Upper lobe of right lung (tissue), 1 donor: ENCODE measurements at places on chromosomes 6 and 20.

GRCh38 chr20:53736757-53737395 is 143.2 kb upstream of the ZNF217 start:
- peaks cover 37% of the 10 kb centered on the region for H3K4me1 ChIP-seq
- H3K36me3 ChIP-seq, result no peaks in the 10 kb centered on the region
- no peak overlapping the region for H3K4me3 ChIP-seq
- H3K27ac ChIP-seq, result no peak overlapping the region

- H3K27ac ChIP-seq, result no peak overlapping the region
- no peaks in the 10 kb centered on the region for H3K4me1 ChIP-seq
- peaks cover 92% of the 10 kb centered on the region for H3K36me3 ChIP-seq
- no peak for DNase-seq
These were observed 30.5 kb downstream of the RPRD1B start for GRCh38 chr20:38063911-38064530.

DNA sequence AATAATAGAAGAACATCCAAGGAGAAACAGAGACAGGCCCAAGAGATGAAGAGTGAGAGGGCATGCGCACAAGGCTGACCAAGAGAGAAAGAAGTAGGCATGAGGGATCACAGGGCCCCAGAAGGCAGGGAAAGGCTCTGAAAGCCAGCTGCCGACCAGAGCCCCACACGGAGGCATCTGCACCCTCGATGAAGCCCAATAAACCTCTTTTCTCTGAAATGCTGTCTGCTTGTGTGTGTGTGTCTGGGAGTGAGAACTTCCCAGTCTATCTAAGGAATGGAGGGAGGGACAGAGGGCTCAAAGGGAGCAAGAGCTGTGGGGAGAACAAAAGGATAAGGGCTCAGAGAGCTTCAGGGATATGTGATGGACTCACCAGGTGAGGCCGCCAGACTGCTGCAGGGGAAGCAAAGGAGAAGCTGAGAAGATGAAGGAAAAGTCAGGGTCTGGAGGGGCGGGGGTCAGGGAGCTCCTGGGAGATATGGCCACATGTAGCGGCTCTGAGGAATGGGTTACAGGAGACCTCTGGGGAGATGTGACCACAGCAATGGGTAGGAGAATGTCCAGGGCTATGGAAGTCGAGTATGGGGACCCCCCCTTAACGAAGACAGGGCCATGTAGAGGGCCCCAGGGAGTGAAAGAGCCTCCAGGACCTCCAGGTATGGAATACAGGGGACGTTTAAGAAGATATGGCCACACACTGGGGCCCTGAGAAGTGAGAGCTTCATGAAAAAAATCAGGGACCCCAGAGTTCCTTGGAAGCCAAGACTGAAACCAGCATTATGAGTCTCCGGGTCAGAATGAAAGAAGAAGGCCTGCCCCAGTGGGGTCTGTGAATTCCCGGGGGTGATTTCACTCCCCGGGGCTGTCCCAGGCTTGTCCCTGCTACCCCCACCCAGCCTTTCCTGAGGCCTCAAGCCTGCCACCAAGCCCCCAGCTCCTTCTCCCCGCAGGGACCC is 981 bp upstream of the TNF start:
- H3K4me1 ChIP-seq, result no peaks in the 10 kb centered on the region
- no peaks in the 10 kb centered on the region for H3K27me3 ChIP-seq
- peak overlapping the region; percentile 17 for H3K27ac ChIP-seq
- no peak overlapping the region for H3K4me3 ChIP-seq
- DNase-seq, result no peak
- no peaks in the 10 kb centered on the region for H3K36me3 ChIP-seq

- peaks cover 59% of the 10 kb centered on the region for H3K4me1 ChIP-seq
- DNase-seq, result no peak
- peak within 1 kb of the TSS; percentile 81 for H3K4me3 ChIP-seq
- H3K27ac ChIP-seq, result peak within 1 kb of the TSS; percentile 71
- H3K36me3 ChIP-seq, result no peaks in the 10 kb centered on the region
These were observed at the start of gene DLL1 for GRCh38 chr6:170290296-170291128. Gene DLL1 (minus strand): TSS chr6:170291078. CDS start chr6:170290139, 939 bp downstream.

DNA sequence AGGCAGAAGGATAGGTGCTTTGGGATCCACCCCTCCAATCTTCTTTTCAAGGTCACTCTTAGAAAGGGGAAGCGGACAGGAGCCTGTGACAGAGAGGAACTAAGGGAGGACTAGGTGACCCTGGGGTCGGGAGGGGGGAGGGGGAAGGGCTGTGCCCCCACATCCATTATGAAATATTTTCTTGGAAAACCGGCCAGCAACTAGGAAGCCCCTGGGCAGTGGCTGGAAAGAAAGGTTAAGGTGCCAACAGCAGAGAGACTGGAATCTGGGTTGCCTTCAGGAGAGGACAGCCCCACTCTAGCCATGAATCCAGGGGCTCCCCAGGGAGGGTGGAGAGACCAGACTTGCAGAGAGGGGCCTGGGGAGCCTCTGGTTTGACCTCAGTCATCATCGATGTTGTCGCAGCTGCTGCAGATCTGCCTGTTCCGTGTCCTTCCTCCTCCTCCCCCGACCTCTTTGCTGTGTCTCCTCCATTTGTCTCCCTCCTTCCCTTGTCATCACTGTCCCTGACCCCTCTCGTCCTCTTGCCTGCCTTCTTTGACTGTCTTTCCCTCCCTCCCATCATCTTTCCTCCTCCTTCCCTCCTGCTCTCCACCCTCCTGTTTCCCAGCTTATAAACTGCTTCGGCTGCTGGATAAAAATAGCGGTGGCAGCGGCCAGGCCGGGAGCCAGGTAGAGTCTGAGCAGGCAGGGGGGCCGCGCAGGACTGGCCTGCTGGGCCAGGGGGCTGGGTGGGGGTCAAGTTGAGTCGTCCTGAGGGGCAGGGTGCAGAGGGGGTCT is 3.2 kb downstream of the SLC29A1 start:
- no peak overlapping the region for H3K4me3 ChIP-seq
- H3K4me1 ChIP-seq, result peaks cover 37% of the 10 kb centered on the region
- peaks cover 20% of the 10 kb centered on the region for H3K36me3 ChIP-seq
- DNase-seq, result no peak
- peak overlapping the region; percentile 11 for H3K27ac ChIP-seq
- H3K27me3 ChIP-seq, result no peaks in the 10 kb centered on the region

DNA sequence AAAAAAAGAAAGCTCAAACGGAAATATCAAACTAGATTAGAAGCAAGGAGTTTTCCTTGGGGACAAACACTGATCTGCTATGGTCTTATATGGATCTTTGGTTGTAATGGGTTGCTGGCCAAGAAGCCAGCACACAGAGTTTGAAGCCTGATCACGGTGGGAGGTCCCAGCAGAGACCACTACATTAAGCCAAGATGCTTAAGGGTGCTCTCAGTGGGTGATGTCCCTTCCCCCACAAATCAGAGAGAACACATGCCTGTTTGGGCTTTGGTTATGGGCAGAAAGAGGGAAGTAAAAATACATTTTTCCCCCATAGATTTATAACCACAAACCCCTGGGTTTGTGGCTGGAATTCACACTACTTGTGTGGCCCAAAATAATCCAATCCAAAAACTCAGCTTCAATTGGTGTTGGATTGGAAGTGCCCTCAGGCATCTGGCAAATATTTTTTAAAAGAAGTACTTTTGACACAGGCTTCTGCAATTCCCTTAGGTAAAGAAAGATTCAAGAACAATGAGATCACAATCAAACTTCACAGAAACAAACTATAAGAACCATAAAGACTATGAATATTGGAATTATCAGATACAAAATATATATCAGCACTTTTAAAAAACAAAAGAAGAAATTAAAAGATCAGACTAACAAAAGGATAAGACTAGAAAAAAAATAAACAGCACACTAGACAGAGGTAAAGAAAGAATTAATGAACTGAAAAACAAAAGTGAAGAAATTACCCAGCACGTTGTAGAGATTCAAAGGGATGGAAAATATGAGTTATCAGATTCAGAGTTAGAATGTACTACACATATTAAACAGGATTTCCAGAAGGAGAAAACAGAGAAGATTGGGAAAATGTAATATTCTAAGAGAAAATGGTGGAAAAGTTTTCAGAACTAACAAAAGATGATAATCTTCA is 44.7 kb downstream of the ESF1 start:
- no peaks in the 10 kb centered on the region for H3K27me3 ChIP-seq
- H3K27ac ChIP-seq, result no peak overlapping the region
- peaks cover 3% of the 10 kb centered on the region for H3K4me1 ChIP-seq
- no peak for DNase-seq

DNA sequence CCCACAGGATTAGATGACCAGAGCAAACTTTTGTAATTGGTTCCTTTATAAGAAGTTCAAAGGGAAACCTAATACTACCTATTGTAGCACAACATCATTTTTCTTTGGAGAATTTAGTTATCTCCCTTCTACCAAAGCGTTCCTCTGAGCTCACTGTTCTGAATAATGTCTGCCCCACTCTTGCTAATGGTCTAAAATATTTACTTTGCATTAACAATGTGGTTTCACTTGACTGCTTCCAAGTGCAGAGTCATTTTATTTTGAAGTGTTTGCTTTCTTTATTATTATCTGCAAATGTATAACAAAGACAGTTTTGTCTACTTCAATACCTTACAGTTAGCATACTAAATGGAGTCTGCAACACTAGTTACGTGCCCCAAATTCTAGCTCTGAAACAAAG is 15.0 kb downstream of the TRAPPC3L start:
- H3K27me3 ChIP-seq, result no peaks in the 10 kb centered on the region
- DNase-seq, result no peak
- no peak overlapping the region for H3K4me3 ChIP-seq
- H3K4me1 ChIP-seq, result no peaks in the 10 kb centered on the region
- H3K27ac ChIP-seq, result no peak overlapping the region

DNA sequence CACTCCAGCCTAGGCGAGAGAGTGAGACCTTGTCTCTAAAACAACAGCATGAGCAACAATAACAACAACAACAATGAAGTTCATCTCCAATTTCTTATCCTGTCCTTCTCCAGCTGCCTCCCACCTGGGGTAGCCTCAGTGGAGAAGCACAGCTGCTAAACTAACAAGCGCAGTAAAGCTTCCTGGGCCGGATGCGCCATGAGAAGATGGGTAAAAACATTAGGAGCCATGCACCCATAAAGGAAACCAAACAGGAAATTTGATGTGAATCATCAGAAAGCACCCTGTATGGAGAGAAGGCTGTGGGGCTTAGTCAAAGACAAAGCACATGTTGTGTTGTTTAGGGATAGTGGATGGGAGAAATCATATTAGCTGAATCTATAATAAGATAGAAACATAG is 61.1 kb upstream of the CCN6 start:
- no peaks in the 10 kb centered on the region for H3K36me3 ChIP-seq
- H3K27ac ChIP-seq, result no peak overlapping the region
- H3K4me1 ChIP-seq, result peaks cover 8% of the 10 kb centered on the region
- no peaks in the 10 kb centered on the region for H3K27me3 ChIP-seq

DNA sequence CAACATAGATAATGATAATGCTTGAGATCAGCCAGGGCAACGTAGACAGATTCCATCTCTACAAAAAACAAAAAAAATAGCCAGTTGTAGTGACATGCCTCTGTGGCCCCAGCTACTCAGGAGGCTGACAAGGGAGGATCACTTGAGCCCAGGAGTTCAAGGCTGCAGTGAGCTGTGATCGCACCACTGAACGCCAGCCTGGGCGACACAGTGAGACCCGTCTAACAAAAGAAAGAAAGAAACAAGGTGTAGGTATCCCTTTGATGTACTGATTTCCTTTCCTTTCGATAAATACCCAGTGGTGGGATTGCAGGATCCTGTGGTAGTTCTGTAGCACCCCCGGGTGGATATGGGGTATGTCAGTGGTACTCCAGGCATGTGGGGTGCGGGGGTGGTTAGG is 48.2 kb upstream of the ADTRP start:
- H3K36me3 ChIP-seq, result no peaks in the 10 kb centered on the region
- no peak overlapping the region for H3K4me3 ChIP-seq
- no peaks in the 10 kb centered on the region for H3K27me3 ChIP-seq
- no peak for DNase-seq
- no peaks in the 10 kb centered on the region for H3K4me1 ChIP-seq

- no peaks in the 10 kb centered on the region for H3K27me3 ChIP-seq
- H3K27ac ChIP-seq, result no peak overlapping the region
- no peaks in the 10 kb centered on the region for H3K36me3 ChIP-seq
These were observed 198.0 kb downstream of the SIM1 start for GRCh38 chr6:100266494-100267401.

DNA sequence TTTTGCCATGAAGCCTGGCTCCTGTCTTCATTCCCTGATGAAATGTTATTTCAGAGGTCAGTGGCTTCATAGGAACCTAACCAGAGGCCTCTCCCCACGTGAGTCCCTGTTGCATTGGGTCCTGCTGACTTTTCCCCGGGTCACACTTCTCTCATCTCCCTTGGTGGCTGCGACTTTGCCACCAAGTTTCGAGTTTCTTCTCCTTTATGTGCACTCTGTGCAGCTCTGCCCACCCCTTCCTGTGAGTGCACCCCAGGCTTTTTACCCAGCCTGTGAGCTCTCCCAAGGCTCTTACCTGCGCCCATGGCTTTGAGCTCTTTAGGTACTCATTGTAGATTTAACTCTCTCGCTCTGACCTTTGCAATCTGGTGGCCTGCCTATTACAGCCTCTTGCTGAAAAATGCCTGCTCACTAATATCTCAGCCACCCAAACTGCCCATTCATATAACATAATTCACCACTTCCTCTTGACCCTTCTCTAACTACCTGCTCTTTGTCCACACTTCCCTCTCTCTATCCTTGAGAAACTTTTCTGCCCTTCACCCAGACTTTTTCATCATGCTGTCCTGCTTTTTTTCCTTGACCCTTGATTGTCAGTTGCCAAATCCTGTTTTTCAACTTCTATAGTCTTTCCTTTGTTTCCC is 105.9 kb downstream of the SASH1 start:
- peaks cover 15% of the 10 kb centered on the region for H3K4me1 ChIP-seq
- no peaks in the 10 kb centered on the region for H3K27me3 ChIP-seq
- H3K36me3 ChIP-seq, result no peaks in the 10 kb centered on the region
- no peak overlapping the region for H3K27ac ChIP-seq
- peak; percentile 69 for DNase-seq
- no peak overlapping the region for H3K4me3 ChIP-seq

- peaks cover 35% of the 10 kb centered on the region for H3K4me1 ChIP-seq
- peaks cover 25% of the 10 kb centered on the region for H3K36me3 ChIP-seq
- H3K27me3 ChIP-seq, result no peaks in the 10 kb centered on the region
- DNase-seq, result no peak
- no peak overlapping the region for H3K4me3 ChIP-seq
- no peak overlapping the region for H3K27ac ChIP-seq
These were observed 86.3 kb downstream of the GMPR start for GRCh38 chr6:16324606-16325225.

DNA sequence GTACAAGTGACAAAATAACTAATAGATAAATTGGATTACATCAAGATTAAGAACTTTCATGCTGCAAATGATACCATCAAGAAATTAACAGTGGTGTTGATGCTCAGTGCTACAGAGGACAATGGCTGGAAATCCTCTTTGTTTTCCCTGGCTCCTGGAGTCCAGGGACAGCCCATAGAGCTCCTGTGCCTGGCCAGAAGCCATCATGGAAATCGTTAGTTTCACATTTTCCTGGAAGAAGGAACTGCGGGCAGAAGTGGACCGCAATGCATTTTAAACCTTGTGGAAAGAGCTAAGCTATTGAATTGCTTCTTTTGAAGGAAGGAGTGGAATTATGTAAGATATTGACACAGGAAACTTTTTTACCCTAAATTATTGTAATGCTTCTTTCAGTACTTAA is 276.0 kb downstream of the GJA1 start:
- no peaks in the 10 kb centered on the region for H3K36me3 ChIP-seq
- no peaks in the 10 kb centered on the region for H3K27me3 ChIP-seq
- no peak overlapping the region for H3K4me3 ChIP-seq
- DNase-seq, result no peak
- no peak overlapping the region for H3K27ac ChIP-seq

GRCh38 chr6:11194356-11195218 is 37.9 kb downstream of the NEDD9 start:
- peaks cover 54% of the 10 kb centered on the region for H3K4me1 ChIP-seq
- H3K27me3 ChIP-seq, result no peaks in the 10 kb centered on the region
- DNase-seq, result no peak
- peaks cover 64% of the 10 kb centered on the region for H3K36me3 ChIP-seq
- peak overlapping the region; percentile 65 for H3K27ac ChIP-seq
- peak overlapping the region; percentile 0 for H3K4me3 ChIP-seq
